ENCODE measurements at places on chromosomes 4 and X.

DNA sequence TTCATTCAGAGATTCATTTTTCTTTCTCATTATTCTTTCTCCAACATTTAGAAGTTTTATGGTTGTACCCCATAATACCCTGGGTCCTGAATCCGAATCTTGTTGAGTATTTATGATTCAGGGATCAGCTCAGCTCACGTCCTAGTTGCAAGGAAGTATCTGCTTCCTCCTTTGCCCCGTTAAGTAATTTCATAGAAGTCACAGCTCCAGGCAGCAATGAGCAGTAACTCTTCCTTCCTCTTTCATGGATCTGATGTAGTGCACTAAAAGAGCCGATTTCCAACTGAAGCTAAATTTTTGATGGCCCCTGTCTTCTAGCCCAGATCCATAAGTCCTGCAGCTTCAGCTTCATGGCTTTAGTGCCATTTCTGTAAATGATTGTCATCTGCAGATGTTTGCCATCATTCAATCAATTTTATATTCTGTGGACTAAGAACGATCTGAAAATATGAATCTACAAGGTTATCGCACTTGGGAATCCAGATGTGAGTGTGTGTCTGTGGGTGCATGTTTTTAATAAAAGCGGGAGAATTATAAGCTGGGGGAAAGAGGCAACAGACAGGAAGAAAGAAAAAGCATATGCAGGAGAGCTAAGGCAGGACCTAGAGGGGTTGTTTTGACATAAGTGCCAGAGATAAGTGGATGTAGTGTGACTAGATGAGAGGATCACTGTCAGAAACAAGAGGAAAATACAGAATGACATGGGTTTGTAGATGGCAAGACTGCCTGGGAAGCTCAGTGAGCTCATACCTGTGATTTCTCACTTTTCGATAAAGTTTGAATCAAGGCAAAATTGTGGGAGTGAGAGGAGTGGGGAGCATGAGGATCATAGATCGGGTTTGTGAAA is 17.5 kb downstream of the VEGFD start:
- DNase-seq: no peak

DNA sequence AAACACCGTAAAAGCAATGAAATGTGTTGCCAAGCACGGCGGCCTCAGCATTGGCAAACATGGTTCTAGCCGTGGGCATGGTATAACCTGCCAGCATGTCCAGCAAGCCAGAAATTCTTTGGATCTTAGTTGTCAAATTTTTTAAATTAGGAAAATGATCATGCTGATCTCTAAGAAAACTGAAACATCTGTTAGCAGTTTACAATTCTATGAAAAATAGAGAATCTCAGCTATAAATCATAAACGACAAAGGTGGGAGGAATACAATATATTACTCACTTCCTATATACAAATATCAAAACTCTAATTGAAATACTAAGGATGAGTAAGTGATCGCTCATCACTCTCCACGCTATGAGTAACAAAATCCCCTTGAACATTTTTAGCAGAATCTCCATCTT is 130.3 kb downstream of the ADGRA3 start:
- no peak for DNase-seq

DNA sequence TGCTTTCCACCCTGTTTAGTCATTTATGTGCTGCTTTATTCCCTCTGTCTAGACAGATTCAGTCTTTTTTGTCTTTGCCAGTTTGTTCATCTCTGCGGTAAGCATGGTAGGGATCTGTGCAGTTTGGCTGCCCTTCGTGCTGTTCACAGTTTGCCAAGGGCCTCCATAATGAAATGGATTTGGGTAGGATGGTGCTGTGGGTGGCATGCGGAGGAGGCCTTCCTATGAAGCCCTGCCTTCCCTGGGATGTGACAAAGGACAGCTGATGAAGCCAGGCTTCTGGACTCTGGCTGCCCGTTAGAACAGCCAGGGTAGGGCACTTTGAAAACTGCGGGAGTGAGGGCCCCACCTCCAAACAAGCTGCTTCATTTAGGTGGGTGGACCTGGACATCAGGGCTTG is 47.4 kb downstream of the PTTG2 start:
- no peak for DNase-seq

GRCh38 chrX:150935467-150935866 is 37.0 kb upstream of the CD99L2 start:
- no peak for DNase-seq

DNA sequence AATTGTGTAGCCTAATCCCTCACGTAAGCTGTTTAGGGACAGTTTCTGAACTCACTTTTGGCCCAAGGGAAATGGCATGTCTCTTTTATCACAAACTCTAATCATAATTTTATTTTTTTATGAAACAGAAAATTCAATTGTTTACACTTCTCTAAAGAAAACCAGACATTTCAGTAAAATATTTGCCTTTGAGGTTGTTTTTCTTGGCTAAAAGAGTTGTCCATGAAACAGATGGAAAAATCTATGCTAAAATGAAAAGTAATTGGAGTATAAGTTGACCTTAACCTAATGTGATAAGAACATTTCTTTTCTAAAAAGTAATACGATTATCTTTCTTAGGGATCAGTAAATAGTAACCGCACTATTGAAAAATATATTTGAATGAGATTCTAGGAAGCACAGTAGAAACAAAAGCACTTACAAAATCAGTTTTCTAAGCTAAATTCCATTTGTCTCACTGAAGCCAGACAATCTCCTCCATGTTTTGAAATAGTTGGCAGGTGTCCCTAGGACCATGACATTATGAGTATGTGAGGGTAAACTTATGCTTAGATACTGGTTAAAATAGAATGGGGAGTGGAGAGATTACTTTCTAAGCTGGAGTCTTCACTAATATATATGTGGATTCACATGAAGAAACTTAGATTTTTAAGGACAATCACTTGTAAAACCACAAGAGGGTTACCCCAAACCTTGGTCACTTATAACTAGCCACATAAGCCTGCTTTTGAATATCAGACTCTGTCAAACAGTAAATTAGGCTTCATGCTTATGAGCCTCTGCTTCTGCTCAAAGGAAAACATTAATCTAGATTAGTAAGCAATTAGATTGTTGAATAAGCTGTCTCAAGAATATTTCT is 20.1 kb upstream of the TET2 start:
- DNase-seq: no peak
